ENCODE measurements at places on chromosomes 16 and 17.

GRCh38 chr17:79681628-79682261 is 49.0 kb upstream of the ENPP7 start:
- DNase-seq = no peak

- DNase-seq = no peak
These were observed 53.8 kb downstream of the SNX11 start for GRCh38 chr17:48161127-48161905.

DNA sequence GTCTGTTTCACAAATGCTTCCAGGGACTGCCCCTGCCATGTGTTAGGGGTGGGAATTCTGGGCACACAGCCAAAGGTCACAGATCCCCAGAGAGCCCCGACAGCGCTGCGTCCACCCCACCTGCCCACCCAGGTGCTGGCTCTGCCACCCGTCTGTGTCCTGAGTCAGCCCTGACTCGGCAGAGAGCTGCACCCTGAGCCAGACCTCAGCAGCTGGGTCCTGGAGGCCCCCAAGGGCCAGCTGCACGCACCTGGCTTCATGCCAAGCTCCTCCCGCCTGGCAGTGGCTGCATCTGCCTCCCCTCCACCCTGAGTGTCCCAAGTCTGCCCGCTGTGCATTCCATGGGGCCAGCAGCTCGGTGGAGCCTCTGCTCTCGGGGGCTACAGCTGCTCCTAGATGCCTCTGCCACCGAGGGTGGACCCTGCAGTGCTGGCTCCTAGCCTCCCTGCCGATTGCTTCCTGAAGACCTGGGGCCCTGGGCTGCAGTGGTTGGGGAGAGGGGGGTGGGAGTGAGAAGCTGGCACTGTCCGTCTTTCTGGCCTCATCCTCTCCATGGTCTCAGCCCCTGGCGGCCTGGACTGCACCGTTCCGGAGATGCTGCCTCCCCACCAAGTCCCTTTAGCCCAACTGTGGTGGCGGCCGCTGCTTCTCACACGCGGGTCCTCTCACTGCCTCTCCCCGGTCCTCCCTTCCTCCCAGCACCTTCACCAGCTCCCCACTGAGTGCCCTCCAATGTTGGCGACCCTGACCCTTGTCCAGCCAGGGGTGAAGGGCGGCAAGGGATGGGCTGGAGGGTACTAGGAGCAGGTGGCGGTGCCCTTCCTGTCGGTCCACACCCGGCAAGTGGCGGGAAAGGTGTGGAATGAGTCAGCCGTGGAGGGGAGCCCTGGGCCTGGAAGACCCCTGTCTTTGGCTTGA is 3.0 kb downstream of the SECTM1 start:
- no peak for DNase-seq

DNA sequence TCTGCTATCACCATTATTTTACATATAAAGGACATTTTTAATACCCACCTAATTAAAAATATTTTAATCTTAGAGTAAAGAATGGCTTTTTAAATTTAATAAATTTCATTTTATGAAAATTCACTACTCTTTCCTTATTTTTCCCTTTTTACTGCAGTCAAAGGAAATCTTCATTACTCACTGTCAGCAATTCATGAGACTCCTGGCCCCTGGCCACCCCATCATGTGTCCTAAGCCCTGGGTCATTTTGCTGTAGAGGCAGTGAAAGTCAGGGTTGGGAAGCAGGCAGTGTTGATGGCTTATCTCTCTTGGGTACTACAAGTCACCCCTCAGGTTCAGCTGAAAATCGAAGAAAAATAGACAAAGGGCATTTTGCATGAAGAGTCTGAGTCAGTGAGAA is 468.6 kb upstream of the CCL2 start:
- DNase-seq = no peak

GRCh38 chr16:27485811-27486210 is 63.9 kb downstream of the GTF3C1 start:
- DNase-seq = no peak

DNA sequence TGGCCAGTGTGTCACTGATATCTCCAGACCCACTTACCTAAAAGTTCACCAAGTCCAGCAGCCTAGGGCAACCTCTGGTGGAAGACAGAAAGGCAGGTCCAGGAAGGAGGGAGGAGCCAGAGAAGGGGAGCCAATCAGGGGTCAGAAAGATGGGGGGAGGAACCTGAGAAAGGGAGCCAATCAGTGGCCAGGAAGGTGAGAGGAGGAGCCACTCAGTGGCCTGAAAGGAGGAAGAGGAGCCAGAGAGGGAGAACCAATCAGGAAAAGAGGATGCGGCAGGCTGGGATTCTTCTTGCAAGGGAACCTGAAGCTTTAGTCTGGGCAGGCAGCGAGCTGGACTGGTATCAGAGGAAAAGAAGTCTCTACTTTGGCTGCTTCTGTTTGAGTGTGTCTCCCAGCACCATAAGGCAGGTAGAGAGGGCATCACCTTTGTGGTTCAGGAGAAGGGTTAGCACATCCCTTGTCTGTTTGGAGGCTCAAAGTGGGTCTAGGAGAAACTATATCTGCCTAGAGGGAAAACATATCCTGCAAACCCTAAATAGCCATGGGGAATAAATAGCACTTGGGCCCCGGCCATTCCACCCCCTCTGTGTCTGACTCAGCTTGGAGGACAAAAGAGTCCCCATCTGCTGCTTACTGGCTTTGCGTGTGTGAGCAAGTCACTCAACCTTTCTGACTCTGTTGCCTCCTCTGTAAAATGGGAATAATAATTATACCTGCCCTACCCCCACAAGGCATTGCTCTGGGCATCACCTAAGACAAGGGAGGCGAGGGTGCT is 43.4 kb upstream of the CRHR1 start:
- DNase-seq = peak; percentile 28

DNA sequence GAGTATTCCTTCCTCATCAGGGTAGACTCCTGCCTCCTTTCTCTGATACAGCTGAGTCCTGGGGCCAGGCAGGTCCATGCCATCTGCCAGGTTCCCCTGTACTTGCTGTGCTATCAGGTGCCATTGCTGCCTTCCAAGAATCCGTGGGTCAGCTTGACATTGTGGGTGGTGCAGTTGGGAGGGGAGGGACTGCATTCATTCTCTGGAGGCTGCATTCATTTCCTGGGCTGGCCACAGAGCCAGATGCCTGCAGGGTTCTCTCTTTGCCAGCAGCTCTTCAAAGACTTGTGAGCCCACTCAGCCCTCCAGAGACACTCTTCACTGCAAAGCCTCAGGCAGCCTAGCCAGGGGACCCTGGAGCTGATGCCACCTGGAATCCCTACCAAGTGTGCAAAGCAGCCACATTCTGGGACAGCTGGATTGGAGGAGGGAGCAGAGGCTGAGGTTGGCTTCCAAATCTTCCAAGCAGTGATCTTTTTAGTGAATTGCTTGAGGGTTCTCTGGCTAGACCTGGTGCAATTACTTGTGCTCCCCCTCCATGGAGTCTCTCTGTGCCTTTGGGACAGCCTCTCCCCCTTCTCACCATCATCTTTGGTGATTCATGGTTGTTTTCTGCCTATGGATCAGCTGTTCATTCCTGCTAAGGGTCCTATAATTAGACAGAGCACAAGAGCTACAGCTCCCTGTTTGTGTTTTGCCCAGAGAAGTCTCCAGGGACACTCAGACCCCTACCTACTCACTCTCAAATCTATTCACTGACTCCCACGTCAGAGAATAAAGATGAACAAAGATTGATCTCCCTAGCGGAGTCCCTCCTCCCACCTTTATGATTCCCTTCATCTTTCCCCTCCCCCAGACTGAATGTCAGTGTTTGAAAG is 20.9 kb downstream of the ANKFN1 start:
- DNase-seq = no peak

GRCh38 chr17:62749926-62750325 is 58.2 kb downstream of the MARCHF10 start:
- no peak for DNase-seq

GRCh38 chr17:76050538-76051467 is 21.5 kb downstream of the SRP68 start:
- DNase-seq = no peak

DNA sequence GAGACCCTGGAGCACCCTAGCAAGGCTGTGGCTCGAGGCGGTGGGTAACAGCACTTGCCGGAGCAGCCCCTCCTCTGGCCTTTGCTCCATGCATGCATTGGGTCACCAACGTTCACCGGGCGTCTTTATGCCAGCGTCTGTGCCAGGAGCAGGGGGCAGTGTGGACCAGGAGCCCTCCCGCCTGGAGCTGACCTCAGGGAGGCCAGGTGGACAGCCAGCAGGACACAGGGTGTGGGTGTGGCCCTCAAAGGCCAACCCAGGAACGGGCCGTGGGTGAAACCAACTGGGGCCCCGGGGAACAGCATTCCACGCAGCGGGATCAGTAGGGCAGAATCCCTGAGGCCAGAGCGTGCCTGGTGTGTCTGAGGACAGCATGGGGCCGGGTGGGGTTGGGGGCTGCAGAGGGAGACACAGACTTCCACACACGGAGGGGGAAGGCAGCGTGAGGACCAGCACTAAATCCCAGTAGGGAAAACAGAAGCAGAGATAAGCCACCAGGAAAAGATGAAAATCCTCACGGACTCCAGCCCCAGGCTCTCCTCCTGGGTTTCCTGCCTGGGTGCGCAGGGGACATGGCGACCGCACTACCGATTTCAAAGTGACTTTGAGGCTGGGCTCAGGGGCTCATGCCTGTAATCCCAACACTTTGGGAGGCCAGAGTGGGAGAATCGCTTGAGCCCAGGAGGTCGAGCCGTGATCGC is 2.9 kb upstream of the CD7 start:
- no peak for DNase-seq

DNA sequence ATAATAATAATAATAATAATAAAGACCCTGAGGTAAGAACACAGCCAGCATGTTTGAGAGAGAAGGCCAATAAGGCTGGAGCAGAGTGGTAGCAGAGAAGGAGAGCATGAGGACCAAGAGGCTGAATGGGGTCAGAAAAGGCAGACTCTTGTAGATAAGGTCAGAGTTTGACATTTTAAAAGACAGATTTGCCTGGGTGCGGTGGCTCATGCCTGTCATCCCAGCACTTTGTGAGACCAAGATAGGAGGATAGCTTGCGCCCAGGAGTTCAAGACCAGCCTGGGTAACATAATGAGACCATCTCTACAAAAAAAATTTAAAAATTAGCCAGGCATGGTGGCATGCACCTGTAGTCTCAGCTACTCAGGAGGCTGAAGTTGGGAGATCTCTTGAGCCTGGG is 11.0 kb upstream of the WFIKKN2 start:
- no peak for DNase-seq

GRCh38 chr17:42845918-42846593 is 1.7 kb downstream of the AOC2 start:
- DNase-seq = peak; percentile 62

- DNase-seq = no peak
These were observed 611 bp downstream of the BANP start for GRCh38 chr16:87951552-87952538.

DNA sequence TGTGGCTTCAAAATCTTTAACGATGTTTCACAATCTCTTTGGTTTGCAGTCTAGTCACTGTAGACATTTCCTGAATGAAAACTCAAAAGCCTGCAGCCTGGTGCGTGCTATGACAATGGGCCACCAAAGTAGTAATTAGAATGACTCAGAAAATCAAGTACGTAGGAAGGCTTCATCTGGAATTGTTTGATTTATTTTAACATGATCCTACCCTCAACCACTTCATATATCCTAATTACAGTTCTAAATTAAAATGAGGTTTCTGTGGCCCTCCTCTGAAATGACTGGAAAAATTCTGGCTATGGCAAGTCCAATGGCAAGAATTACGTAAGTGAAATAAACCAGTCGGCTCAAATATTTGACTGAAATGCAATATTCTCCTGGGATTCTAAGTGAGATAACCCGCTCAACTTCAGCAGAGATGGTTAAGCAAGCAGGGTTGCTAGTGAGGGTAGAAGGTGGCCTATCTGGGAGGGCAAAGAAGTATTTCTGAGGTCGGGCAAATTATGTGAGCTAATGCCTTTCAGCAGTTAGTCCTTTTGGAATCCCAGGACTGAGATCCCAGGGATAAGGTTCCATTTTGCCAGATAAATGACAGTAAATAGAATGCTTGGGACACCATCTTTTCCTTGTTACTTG is 145.6 kb upstream of the MYOCD start:
- no peak for DNase-seq

- no peak for DNase-seq
These were observed 13.7 kb downstream of the GUCY2D start for GRCh38 chr17:8015957-8016631.

DNA sequence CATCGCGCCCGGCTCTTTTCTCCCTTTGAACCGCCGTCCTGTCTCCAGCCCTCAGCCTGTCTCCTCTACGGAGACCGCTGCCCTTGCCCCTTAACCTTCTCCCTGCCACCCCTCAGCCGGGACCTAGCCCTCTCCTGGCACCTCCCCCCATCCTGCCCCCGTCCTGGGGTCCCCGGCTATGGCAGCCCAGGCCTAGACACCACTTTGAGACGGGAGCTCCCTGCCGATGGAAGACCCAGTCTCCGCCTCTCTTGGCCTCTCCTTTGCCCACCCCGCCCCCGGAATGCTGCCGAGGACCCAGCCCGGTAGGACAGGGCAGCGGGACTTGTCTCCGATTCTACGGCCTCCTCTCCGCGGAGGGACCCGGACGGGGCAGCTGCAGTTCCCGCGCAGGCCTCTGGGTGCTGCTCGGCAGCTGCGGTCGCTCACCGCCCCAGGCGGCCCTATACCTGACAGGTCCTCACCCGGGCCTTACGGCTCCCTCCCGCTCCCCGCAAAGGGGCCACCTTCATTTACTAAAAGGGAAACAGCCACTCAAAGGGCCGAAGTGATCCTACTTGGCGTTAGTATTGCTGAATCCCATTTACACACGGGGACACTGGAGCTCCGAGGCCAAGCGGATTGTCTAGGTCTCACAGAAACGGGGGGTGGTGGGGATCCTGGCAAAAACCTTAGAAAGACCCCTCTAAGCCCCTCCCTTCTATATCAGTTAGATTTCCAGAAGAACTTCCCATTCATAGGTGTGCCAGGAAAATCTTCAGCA is 32.6 kb upstream of the TAC4 start:
- peak; percentile 65 for DNase-seq

DNA sequence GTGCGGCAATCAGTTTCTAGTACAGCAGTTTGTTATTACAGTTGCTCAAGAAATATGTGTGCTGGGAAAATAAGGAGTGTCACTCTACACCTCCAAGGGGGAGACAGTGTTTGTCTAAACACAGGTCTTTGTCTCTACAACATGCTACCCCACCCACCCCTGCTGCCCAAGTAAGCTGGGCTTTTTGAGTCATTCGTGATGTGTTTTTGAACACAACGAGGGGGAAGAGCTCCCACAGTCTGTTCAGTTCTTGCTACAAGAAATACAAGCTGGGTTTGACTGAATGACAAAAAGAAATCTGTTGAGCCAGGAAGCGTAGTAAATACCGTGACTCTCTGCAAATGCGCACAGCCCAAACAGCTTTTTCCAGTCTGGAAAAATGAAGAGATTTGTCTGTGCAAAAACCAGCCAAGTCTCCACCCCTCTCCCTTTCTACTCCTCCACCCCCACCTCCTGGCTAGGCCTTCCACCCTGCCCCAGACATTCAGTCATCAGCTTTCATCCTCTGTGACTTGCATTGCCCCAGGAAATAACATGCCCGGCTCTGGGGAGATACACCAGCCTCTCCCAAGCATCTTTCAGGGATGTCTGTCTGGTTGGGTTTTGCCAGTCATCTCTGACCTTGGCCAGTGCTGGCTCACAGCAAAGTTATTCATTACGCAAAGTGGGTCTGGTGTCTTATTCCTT is 25.7 kb downstream of the CHD9 start:
- no peak for DNase-seq
